Suppressor macrophage treated with lipopolysaccharide for 4 hours (primary cell): ENCODE measurements at places on chromosomes 4 and X.

DNA sequence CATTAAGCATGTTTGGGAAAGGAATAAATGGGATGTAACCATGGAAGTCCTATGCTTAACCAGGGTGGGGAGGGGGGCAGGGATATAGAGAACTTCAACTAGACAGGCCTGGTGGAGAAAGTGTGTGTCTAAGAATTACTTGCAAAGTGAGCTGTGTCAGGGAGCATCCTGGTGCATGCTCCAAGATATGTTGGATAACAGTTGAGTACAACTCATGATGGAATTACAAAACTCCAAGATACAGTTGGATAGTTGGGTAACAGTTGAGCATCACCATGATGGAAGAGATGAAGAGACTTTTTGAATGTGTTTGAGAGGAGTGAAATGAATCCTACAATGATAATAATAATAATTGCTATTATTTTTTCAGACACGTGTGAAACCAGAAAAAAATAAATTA, 26.1 kb upstream of the ACSL1 start:
- DNase-seq = peak; percentile 60

- no peak for DNase-seq
Measured at GRCh38 chr4:124070688-124071484, 641.6 kb downstream of the ANKRD50 start.

DNA sequence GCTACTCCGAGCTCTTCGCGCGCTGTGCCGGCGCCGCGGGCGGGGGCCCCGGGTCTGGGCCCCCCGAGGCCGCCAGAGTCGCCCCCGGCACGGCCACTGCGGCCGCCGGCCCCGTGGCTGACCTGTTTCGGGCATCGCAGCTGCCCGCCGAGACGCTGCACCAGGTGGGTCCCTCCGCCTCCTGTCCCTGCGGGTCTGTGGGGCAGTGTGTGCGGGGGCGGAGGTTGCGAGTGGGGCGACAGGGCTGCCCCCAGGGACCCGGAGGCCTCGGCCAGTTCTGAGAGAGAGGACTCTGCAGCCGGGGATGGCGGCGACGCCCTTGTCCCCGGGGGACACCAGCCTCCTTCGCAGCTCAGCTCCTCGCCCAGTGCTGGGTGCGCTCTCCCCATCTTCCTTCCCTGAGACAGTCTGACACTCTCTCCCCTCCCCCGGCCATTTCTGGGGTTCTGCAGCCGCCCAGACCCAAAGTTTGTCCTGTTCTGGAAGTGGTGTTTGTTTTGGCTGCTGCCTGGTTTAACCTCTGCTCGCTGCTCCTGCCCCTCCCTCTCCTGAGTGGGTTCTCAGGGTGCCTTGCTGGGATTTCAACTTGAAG, 609 bp downstream of the REPS2 start:
- no peak for DNase-seq

GRCh38 chrX:131399678-131400428, 110.7 kb upstream of the IGSF1 start:
- DNase-seq = no peak

DNA sequence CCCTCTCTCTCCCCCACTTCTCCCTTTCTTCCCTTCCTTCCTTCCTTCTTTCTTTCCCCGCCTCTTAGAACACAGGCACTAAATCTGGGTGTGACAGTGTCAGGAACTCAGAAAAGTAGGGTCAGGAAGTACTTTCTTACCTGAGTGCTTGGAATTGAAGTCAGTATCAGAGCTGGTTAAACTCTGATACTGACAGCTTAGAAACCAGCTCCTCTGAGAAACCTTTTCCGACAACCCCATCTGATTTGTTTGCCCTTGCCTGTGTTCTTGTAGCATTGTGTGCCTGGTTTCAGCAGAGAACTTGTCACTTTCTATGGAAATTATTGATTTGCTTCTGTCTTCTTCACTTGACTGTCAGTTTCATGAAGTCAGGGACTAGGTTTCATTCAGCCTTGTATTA, 113.9 kb downstream of the AASDH start:
- no peak for DNase-seq

DNA sequence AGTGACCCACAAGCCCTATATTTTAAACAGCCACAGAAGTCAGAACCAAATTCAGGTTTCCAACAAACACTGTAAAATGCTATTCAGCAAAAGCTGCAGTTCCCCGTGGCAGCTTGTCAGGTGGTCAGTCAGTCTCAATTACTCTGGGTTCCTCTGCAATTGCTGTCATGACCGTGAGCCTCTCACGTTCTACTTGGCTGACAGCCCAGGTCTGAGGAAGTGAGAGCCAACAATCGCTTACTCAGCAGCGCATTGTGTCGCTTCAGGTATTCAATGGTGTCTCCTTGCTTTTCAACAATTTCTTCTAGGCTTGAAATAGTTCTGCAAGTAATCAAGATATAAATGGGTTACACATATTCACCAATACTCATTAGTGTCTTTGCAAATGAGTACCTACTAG, 25.8 kb downstream of the TRIM75 start:
- DNase-seq = no peak

GRCh38 chrX:53395605-53396298, 26.7 kb downstream of the SMC1A start:
- DNase-seq = no peak

- DNase-seq = no peak
Measured at GRCh38 chr4:77500801-77501200, 104.8 kb upstream of the CXCL13 start.

DNA sequence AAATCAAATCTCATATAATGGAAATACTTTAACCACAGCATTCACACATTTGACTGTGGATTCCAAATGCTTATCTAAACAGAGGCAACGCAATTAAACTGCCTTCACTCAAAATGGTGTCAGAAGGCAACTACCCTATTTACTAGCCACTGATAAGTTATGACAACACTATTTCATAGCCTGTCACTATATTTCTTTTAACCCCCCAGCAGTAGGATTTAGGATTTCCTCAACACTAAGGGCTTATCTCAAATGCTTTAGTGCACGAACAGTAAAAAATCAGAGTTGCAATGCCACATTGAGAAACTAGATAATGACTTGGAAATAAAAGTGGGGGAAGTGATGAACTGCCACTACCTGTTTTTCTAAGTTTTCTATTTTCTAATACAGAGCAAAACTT, 66.7 kb downstream of the DHX15 start:
- DNase-seq = no peak

DNA sequence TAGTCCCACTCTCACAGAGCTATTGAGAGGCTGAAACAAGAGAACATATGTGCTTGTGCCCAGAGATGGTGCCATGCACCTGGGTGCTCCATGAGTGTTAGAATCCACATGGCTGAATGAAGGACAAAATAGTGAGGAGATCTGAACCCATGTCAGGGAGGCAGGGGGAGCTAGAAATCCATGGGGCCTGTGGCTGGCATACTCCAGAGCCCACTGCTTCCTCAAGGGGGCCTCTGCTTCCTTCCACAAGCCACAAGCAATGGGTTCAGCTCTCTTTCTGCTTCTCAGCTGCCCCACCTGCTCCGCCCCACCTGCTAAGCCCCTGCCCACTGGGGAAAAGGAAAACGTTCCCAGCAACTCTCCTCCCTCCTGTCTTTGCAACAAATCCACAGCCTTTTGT, 46.1 kb downstream of the PJA1 start:
- no peak for DNase-seq

DNA sequence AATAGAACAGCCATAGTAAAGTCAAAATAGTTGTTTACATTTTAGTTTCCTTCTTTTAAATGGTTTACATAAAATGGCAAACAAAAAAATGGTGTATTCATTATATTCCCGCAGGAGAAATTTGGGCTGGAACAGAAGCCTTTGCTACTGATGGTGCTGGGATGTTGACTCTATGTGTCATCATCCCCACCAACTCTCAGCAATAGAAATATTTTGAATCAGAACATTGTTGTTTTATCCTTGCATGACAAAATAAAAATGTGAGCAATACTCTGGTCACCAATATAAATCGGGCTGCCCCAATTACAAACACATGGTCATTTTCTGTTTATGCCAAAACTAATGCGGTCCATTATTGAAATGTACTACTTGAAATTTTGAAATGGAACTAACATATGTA, 1131.6 kb upstream of the PCDH7 start:
- no peak for DNase-seq

- no peak for DNase-seq
Measured at GRCh38 chr4:68895561-68896198, 55.9 kb downstream of the UGT2A3 start.

GRCh38 chrX:104351173-104351769, 96.5 kb upstream of the ESX1 start:
- peak; percentile 64 for DNase-seq

DNA sequence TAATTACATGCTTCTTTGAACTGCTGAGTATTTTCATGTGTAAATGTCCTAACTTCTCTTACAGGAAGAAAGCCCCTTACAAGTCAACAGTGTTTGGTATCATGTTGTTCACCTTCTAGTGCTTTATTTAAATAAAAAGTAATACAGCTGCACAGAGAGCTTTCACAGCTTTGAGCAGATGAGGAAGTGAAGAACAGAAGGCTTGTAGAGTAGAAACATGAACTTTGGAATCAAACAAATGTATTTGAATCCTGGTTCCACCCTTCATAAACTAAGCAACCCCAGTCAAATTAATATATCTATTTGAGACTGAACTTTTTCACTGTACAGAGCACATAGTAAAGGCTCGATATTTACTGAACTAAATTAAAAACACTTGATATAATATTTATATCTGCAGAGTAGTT, 120.5 kb downstream of the CAMK2D start:
- DNase-seq = no peak

- no peak for DNase-seq
Measured at GRCh38 chrX:44897539-44897938, 24.6 kb downstream of the KDM6A start.

DNA sequence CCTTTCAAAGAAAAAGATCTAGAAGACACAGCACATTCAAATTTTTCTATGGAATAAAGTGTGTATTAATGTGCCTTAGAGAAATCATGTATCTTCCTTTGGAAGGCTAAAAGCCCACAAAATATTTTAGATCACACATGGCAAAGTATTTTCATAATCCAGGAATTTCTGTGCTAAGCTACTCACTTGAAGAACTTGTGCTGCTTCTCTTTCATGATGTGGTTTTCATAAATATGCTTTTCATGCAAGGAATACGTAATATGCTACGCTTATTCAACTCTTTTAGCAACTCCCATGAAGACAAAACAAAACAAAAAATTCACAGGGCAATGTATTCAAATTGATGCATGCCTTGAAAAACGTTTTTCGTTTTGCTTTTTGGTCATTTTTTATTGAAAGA, 125.6 kb downstream of the ARHGAP24 start:
- DNase-seq = no peak

DNA sequence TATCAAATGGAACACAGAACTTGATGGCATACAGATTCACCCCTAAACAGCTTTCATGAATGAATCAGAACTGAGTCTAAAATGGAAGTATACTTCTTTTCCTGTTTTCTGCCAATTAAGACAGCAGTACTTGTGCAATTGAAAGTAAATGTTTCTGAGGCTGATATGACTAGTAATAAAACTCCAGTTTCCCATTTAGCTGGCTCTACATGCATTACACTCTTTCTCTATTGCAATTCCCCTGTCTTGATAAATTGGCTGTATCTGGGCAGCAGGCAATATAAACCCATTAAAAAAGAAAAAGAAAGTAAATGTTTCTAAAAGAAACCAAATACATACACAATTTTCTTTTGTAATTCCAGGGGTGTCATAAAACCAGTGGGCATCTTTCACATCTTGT, 4.6 kb downstream of the NOA1 start:
- peak; percentile 32 for DNase-seq

DNA sequence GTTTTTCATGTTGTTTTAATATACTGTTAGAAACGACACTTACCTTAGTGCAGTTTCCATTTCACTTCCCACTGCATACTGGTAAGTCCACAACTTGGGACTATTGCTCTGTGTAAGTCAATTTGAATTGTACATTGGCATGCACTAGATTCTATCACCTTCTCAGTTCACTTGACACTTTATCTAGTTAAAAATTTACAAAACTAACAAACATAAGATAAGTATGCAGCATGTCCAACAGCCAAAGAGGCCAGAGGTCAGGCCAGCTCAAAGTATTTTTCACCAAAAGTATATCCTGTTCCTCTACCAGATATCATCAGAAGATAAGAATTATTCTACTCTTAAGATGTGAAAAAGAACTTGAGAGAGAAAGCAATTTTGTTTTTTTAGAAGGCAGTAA, 75.9 kb downstream of the QRFPR start:
- no peak for DNase-seq

GRCh38 chrX:107493141-107493540, 43.7 kb downstream of the FRMPD3 start:
- no peak for DNase-seq

GRCh38 chr4:40140196-40140595, 56.6 kb upstream of the RHOH start:
- DNase-seq = no peak

DNA sequence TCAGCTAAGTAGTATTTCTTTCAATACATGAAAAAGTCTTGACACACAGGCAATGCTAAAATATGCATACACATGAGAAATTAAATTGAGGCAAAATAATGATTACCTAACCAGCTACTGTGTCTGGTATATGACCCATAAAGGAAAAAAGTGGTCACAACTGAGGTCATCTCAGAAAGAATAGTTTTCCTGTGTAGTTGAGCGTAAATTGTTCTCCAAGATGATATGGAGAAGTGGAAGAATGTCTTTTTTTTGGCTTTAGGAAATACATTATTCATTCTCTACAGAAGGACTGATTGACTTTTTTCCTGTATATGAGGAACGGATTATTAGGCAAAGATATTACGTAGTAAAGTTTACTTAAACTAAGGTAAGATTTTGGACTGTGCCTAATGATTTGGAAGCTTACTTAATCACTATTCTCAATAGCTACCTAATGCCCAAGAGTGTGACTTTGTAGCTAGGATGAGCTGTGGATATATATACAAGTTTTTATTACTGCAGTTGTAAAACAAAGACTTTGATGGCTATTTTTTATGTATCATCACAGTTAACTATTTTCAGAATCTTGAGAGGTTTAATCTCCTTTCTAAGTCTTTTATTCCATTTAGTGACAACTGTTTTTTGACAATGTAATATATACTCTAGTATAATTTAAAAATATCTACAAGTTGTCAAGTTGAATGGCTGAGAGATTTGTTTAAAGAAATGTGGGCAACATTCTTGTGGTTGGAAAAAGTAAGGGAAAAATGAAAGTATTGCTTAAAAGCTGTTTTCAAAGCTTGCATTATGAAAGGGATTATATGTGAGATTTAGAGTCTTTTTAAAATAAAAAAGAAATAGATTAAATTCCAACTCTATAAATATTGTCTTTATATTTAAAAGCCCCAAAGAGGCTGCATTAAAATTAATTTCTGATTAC, 100.2 kb downstream of the PDLIM5 start:
- DNase-seq = no peak

DNA sequence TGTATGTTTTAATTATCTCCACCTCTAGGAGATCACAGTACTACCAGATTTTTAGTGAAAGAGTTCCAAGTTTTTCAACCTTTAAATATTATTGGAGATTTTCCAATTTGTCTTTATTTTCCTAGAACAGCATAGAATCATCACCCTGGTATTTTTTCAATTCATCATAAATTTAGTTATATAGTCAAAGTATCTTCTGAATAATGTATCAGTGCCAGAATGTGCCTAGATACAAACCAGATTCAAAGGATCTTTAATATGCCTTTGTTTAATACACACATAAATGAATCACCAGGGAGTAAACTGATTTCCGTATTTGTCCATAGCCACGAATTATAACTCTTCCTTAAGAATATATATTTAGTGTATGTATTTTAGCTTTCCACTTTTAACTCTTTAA, 1373.1 kb downstream of the STIM2 start:
- DNase-seq = no peak
